ENCODE measurements at places on chromosomes 4 and X.
A peak's percentile ranks its signal among the peaks of the same experiment; 100 is the strongest.

DNA sequence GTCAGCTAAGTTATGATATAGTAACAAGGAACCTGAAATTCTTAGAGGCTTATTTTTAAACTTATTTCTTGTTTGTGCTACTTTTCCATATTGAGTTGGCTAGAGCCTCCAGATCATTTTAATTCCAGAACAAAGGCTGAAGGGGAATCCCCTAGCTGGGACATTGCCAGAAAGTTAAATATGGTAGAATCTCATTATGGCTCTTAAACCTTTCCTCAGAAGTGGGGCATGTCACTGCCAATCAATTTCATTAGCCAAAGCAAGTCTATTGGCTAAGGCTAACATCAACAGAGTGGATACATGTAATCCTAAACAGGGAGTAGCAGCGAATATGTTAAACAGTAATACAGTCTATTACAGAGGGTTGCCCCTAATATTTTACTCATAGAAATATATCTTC lies 47.0 kb downstream of the FTHL17 start:
- no peak for DNase-seq

DNA sequence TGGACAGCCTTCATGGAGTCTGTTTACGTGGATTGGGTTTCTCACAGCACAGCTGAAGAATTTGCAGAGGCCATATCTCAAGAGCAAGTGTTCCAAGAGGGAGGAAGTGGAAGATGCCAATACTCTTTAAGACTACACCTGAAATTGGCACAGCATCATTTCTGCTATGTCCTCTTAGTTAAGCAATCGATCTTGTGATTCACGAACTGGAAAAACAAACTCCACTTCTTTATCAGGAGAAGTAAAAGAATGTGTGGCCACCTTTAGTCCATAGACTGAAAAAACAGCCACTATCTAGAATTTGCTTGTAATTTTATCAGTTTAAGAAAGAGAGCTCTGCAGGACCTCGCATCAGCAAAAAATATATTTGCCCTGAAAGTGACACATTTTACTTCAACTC lies 473.1 kb upstream of the ATOH1 start:
- DNase-seq, result no peak

- no peak for DNase-seq
These were observed 26.4 kb upstream of the ELOVL6 start for GRCh38 chr4:110224812-110225211.

GRCh38 chr4:69503558-69503957 lies 7.9 kb upstream of the UGT2B4 start:
- no peak for DNase-seq

GRCh38 chrX:154376774-154377173 lies 2.3 kb upstream of the EMD start:
- no peak for DNase-seq

GRCh38 chr4:66921433-66921832 lies 623.9 kb downstream of the CENPC start:
- DNase-seq, result no peak

DNA sequence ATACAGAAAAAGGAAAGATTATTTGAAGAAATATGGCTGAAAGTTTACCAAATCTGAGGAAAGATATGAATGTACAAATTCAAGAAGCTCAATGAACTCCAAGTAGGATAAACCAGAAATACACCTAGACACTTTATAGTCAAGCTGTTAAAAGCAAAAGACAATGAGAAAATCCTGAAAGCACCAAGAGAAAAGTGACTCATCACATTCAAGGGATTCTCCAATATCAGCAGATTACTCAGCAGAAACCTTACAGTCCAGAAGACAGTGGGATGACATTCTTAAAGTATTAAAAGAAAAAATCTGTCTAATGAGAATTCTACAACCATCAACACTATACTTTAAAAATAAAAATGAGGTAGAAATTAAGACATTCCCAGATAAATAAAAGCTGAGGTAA lies 223.8 kb upstream of the ZCCHC13 start:
- no peak for DNase-seq

DNA sequence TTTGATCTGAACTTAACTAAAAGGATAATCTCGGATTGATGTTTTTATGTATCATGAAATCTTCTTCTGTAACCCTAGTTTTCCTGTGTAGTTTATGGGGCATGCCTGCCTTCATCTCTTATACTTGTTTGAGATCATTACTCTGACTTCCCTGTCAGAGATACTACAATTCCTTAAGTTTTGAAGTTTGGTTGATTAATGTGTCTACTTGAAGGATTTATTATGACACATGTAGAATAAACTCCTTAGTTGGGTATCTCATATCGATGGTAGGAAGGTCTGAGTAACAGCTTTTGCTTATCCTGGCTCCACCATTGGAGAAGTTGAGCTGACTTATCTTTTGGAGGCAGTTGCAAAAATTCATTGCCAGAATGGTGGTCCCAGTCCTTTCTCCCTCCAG lies 46.7 kb downstream of the WWC2 start:
- no peak for DNase-seq

DNA sequence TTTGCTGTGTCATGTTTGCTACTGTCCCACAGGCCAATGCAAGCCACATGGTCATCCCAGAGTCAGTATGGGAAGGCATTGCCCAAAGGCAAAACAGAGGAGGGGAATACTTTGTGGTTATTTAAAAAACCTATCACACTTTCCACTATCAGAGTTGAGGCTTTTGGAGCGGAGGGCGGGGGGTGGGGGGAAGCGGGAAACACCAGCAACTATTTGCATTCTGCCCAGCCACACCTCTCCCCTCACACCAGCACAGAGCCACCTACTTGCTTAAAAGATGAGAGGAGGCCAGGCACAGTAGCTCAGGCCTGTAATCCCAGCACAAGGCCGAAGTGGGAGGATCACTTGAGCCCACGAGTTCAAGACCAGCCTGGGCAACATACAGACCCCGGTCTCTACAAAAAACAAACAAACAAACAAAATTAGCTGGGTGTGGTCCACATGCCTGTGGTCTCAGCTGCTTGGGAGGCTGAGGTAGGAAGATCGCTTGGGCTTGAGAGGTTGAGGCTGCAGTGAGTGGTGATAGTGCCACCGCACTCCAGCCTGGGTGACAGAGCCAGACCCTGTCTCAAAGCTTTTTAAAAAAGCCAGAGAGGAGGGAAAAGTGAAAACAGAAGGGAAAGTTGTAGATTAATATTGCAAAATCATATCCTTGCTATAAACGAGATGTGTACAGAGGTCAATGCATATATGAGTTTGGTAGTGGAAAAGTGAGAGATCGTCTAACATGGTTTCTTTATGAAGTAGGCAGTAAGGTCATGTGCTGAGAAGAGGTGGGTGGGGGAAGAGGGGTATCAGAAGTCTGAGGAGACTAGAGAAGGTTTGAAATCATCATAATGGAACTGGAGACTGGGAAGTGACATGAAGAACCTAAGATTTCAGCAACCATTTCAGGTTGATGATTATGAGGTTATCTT lies 1.9 kb upstream of the CHST7 start:
- DNase-seq, result no peak

DNA sequence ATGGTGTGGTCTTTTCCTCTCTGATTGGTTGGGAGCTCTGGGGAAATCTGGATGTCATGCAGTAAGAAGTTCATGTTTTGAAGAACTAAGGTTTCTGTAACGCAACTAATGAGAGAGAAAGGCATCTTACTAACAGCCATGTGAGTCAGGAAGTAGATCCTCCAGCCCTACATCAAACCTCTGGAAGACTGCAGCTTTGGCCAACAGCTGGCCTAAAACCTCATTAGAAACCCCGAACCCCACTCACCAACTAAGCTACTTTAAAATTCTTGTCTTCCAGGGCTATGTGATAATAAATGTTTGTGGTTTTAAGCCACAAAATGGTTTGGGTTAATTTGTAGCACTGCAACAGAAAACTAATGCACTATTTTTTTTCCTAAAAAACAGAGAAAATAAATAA lies 549.0 kb upstream of the GRID2 start:
- no peak for DNase-seq

DNA sequence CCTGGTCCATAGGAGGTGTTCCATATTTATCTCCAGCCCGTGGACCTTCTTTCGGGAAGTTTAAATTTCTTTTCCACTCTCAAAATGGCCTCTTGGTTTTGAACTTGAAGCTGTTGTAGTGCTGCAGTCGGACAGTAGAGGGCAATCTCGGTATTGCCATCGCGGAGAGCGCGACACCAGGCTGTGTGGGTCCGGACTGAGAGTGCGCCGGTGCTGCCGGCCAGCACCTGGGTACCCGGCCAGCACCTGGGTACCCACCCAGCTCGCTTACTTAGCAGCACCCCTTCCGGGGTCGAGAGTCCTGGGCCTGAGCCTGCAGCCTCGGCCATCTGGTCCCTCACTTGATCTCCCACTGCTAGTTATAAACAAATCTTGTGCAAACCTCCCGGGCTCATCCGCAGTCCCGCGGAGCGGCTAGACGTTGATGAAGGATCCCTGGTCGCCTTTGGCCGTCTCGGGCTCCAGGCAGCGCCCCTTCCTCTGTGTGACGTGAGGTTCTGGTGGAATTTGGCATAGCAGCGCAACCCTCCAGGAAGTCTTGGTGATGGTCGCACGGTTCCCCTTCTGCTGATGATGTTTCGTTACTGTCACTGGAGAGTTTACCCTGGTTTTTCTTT lies 18.0 kb downstream of the FAM9A start:
- peak; percentile 38 for DNase-seq

DNA sequence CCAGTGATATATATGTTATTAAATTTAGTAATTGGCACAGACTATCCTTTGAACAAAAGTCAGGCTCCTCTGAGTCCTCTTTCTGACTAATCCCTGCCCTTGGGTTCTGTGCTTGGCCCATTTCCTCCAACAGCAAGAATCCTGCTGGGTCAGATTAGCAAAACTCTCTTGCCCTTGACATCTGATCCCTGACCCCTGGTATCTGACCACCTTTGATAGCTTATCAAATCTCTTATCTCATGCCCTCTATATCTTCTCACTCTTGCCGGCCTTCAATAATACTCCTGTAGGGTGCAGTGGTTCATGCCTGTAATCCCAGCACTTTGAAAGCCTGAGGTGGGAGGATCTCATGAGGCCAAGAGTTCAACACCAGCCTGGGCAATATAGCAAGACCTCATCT lies 245.5 kb upstream of the FAM47A start:
- no peak for DNase-seq

GRCh38 chr4:40630335-40631021 lies 814 bp upstream of the RBM47 start:
- peak; percentile 93 for DNase-seq

GRCh38 chrX:20066968-20067708 lies 49.6 kb downstream of the MAP7D2 start:
- peak; percentile 31 for DNase-seq

DNA sequence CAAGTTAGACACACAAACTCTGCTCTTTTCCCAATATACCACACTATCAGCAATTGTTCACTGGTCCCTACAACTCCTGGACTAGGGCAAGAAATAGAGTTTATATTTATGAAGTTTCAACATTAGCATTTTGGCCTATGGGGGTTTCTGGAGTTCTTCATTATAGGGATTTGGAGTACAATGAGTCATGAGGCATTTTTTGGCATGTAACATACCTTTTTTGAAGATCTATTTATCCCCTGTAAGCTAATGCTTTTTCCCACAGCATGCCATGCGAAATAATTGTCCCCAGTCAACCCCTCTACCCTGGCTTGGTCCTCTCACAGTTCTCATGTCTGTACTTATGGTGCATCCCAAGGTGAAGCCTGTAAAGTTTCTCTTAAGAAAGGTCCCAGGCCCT lies 36.7 kb upstream of the EDA2R start:
- no peak for DNase-seq

GRCh38 chr4:80103629-80104028 lies 30.6 kb upstream of the ANTXR2 start:
- DNase-seq, result no peak

DNA sequence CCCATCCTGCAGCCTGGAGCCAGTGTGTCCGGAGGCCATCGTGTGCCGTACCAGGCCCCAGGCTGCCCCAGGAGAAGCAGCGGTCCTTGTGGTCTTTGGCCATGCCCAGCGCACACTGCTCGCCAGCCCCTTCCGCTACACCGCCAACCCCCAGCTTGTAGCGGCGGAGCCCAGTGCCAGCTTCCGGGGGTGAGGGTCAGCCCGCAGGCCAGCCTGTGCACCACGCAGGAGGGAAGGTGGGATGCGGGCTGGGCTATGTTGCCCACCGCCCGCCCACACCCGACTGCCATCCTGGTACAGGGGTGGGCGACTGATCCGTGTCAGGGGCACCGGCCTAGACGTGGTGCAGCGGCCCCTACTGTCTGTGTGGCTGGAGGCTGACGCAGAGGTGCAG lies 7.6 kb upstream of the SRPK3 start:
- no peak for DNase-seq

DNA sequence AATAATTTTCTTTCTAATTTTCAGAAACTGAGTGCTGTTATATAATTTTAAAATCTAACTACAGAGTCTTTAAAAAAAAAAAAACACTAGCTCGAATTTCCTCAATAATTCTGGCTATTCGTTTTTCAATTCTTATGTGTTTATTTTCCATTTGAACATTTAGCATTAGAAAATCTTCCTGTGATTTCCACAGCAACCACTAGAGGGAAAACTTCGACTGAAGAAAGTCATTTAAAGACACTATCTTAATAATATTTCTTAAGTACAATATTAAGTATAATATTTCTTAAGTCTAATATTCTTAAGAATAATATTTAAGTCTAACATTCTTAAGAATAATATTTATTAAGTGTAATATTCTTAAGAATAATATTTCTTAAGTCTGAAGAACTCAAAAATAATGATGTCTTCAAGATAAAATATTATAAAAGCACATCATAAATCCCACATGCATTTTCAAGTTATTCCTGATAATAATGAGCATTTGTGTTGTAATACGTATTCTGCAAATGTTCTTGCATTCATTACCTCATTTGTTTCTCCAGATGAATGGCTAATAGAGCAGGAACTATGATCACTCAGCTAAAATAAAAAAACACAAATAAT lies 118.4 kb upstream of the WDR17 start:
- no peak for DNase-seq

DNA sequence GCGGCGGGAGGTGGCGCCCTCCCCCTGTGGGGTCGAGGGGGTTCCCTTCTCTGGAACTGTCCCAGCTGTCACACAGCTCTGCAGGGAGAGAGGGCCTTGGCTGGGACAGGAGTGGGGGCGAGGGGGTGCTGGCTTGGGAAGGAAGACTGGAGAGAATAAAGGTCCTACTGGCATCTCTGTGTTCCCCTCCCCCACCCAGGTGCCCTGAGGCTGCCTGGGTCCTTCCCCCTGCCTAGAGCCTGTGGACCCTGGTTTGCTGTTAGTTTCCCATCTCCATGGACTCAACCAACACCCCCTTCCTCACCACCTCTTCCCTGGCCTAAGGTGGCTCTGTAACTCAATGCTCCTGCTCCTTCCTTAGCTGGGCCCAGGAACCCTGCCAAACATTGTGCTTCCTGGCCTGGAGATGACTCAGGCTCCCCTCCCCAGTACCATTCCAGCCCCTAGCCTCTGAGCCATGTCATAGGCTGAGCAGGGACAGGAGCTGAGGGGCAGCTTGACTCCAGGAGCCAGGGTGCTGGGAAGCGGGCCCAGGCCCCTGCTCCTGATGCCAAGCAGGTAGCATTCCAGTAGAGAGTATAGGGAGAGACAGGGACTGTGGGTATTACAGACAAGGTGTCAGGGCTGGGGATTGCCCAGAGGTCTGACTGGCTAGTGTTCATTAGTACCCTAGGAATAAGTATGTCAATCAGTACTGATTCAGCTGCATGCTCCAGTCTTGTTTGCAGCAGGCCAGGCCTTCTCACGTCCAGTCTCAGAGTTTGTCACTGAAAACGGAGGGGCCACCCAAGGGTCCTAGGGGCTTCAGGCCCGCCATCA lies 100.7 kb downstream of the EFNB1 start:
- no peak for DNase-seq

- no peak for DNase-seq
These were observed 240.3 kb downstream of the PALLD start for GRCh38 chr4:168736860-168737805.

Data from colonic mucosa (tissue), 4 donors.